Fibroblast of skin of right biceps (primary cell): ENCODE measurements at places on chromosomes 1 and 21.
A peak's percentile ranks its signal among the peaks of the same experiment; 100 is the strongest.

DNA sequence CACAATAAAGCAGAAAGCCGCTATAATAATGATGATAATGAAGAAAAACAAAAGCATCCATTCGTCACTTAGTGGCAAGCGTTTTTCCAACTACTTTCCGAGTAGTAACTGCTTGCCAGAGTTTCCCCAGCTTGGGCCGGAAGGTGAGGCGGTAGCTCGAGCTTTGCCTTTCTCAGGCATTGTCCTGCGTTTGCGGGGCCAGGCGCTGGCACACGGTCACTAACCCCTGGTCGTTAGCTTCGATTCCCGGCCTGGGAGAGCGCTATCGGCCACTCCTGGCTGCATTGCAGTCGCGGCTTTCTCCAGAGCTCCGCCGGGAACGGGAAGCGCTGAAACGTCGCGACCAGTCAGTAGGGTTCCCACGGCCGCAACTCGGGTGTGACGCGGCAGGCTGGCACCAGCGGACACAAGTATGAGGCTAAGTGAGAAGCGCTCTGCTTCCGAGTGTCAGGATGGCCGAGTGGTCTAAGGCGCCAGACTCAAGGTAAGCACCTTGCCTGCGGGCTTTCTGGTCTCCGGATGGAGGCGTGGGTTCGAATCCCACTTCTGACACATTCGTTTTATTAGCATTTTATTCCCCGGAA lies 14.6 kb upstream of the ZNF692 start:
- peak; percentile 95 for DNase-seq

DNA sequence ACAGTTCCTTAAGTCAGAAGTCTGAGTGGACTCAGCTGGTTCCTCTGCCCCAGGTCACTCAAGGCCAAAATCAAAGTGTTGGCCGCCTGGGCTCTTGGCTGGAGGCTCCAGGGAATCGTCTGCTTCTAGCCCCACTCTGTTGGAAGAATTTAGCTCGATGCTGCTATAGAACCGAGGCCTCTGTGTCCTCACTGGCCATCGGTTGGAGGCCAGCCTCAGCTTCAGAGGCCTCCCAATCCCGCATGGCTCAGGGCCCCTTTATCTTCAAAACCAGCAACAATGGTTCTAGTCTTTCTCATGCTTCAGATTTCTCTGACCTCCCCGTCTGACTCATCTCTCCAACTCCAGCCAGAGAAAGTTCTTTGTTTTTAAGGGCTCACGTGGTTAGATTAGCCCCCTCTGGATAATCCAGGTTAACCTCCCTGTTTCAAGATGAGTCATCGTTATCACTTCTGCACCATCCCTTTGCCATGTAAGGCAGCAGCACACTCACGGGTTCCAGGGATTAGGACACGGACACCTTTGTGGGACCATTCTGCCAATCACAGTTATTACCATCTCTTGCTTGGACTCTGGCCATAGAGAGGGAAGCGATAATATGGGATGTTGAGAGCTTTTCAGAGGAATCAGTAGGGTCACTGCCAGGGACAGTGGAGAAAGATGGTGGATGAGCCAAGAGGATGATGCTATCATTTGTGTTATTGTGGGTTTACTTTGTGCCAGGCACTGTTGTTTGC lies 13.6 kb downstream of the FHAD1 start:
- peak; percentile 45 for DNase-seq

- DNase-seq: no peak
These were observed 14.0 kb downstream of the SESN2 start for GRCh38 chr1:28273216-28273860.

DNA sequence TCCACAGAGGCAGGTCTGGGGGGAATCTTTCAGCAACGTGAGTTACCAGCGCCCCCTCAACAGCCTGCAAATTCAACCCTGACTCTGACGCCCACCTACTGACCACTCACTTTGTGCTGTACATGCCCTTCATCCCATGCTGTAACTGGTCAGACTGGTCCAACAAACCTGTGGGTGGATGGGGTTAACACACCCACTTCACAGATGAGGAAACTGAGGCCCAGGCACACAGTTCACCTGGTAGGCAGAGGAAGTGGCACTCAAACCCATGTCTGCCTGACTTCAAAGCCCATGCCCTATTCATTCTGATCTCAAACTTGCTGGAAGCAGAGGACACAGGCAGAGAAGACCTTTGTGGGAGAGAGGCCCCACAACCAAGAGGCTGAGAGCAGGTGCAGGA lies 172.9 kb downstream of the TRABD2B start:
- DNase-seq: no peak

GRCh38 chr21:21373969-21374368 lies 375.8 kb downstream of the NCAM2 start:
- peak; percentile 12 for DNase-seq

GRCh38 chr1:54163573-54163972 lies 10.8 kb upstream of the CDCP2 start:
- no peak for DNase-seq

DNA sequence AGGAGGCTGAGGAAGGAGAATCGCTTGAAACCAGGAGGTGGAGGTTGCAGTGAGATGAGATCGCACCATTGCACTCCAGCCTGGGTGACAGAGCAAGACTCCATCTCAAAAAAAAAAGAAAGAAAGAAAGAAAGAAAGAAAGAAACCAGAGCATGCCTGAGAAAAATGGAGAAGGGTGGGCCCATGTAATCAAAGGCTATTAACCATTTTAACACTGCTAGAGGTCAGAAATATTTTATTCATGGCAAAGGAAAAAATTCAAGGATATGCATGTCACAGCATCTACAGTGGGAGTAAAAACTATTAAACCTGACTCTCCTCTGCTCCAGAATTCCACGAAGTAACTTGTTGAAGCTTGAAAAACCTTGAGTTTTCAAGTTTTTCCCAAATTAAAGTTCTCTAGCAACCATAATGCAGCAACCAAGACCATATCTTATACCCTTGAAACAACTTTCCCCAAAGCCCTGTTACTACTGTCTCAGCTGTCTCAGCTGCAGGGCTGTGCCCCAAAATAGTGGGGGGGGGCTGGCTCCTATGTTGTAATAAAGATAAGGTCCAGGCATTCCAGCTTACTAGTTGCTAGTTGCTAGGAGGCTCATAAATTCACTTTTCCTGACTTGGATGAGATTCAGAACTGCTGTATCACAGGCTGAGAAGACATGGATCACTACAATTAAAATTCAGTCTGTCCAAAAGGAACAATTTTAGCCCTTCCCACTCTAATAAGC lies 112.9 kb upstream of the SOD1 start:
- no peak for DNase-seq

GRCh38 chr1:67339623-67340343 lies 32.1 kb downstream of the IL12RB2 start:
- DNase-seq: peak; percentile 81

DNA sequence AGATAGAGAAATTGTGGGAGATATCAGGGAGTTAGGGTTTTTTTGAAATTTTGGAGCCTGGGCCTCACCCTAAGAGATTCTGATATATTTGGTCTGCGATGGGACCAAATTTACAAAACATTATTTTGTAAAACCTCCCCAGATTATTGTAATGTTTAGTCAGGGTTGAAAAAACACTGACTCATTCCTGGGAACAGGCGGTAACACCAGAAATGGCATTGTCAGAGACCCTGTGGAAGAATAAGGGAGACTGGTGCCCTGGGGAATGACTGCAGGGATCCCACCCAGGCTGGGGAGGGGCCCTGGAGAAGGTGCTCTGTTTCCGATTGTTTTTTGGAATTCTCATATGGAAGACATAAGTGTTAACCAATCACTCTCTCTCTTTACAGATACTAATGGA lies 13.1 kb upstream of the STRIP1 start:
- no peak for DNase-seq

GRCh38 chr21:42427809-42428419 lies 24.2 kb downstream of the UBASH3A start:
- no peak for DNase-seq

GRCh38 chr21:41995577-41995976 lies 14.6 kb downstream of the ZBTB21 start:
- DNase-seq: no peak
